ENCODE measurements at places on chromosomes 1 and 21.

DNA sequence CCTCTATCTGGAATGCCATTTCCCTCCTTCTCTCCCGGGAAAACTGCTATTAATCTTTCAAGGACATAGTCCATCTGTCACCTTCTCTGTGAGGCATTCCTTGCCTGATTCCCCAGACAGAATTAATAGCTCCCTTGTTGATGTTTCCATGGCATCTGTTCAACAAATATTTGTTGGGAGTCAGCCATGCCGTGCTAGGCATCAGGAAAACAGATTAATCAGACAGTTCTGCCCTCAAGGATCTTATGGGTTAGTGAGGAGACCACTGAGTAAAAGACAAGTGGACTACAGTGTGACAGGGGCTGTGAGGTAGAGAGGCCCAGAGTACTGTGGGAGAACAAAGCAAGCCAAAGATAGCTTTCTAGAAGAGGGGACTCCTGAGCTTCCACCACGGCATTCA, 11.4 kb upstream of the MAGOH start:
- peak; percentile 96 for DNase-seq

GRCh38 chr1:158335213-158335532, 3.8 kb upstream of the CD1B start:
- no peak for DNase-seq

DNA sequence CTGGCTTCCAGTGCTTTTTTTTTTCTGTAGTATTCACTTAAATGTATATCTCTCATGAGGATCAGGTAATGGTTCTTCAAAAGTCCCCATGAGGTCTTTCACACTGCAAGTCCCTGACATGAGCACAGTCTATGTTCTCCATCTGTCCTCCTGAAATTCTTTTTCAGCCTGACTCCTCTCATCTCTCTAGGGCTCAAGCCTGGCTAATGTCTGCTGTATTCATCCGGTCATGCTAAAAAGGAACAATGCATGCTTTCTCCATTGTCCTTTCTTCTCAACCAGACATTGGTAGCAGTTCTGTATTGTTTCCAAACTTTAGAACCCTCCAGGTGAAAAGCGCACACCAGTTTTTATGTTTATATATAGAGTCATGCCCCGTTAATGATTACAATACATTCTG, 368.3 kb upstream of the OLFM3 start:
- DNase-seq = no peak

GRCh38 chr1:228863776-228864175, 128.5 kb downstream of the RHOU start:
- no peak for DNase-seq
